Fibroblast of lung (primary cell): ENCODE measurements at places on chromosomes 7 and 10. TPM values are rescaled to one million over a fixed set of nuclear protein-coding genes. Genes with fewer than 3 reads are reported as not detected.
A peak's percentile ranks its signal among the peaks of the same experiment; 100 is the strongest.

- H3K4me3 ChIP-seq: peak overlapping the region; percentile 48
- H3K27me3 ChIP-seq: no peaks in the 10 kb centered on the region
- H3K36me3 ChIP-seq: no peaks in the 10 kb centered on the region
- peaks cover 28% of the 10 kb centered on the region for H3K4me1 ChIP-seq
- no peak for DNase-seq
These were observed 319 bp upstream of the STX1A start for GRCh38 chr7:73719806-73720169.

- no peaks in the 10 kb centered on the region for H3K36me3 ChIP-seq
- no peak overlapping the region for H3K27ac ChIP-seq
These were observed 74.0 kb downstream of the SEPTIN7 start for GRCh38 chr7:35874886-35875285.

DNA sequence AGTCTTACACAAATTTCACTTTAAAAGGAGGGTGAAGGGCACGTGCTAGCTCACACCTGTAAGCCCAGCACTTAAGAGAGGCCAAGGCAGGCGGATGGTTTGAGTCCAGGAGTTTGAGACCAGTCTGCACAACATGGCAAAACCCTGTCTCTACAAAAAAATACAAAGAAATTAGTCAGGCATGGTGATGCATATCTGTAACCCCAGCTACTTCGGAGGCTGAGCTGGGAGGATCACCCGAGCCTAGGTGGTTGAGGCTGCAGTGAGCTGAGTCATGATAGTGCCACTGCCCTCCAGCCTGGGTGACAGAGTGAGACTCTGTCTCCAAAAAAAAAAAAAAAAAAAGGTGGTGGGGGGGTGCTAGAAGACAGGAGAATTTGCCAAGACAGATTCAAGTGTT, 237.3 kb upstream of the KLF14 start:
- H3K36me3 ChIP-seq: no peaks in the 10 kb centered on the region
- H3K4me1 ChIP-seq: no peaks in the 10 kb centered on the region
- H3K27me3 ChIP-seq: no peaks in the 10 kb centered on the region

DNA sequence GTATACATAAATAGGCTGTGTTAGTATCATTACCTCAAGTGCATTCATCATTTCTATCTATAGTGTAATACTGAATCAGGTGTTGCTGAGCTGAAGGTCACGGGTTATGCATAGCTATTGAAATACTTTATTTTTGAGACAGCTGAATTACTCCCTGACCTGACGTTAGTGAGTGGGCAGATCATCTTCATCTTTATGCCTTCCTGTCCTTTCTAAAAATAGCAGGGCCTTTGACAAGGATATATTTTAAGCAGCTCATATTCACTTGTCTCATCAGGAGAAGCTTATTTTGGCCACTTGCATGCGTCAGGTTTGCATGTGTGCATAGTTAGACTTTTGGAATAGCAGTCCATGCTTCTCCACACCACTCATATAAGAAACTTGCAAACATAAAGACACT, 63.6 kb upstream of the DKK1 start:
- H3K4me1 ChIP-seq: no peaks in the 10 kb centered on the region
- no peak overlapping the region for H3K4me3 ChIP-seq
- no peaks in the 10 kb centered on the region for H3K36me3 ChIP-seq
- H3K27me3 ChIP-seq: no peaks in the 10 kb centered on the region
- DNase-seq: no peak
- H3K27ac ChIP-seq: no peak overlapping the region

ZDHHC4 gene
- 67.7 and 89.5 TPM in 2 replicates for polyA plus RNA-seq
